ENCODE measurements at places on chromosomes 2 and 18.

DNA sequence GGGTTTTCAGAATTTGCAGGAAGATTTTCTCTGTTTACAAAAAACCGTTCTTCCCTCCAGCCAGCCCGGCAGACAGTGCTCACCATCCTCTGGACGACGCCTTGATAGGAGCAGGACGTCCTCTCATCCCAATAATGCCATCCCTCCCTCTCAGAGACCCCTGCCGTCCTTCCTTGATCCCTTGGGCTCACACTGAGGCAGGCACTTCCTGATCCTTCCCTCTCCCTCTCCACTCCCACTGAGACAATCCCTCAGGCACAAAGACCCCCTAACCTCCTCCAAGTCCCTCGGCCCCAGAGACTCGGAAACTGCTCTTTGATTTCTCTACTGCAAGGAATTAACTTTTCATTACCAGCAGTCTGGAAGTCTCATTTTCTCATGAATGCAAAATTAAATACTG, 42.5 kb downstream of the PAX3 start:
- DNase-seq: no peak

- no peak for DNase-seq
These were observed 40.3 kb downstream of the GLI2 start for GRCh38 chr2:120775801-120776589.

GRCh38 chr2:135829378-135830135, 7.4 kb downstream of the LCT start:
- no peak for DNase-seq

GRCh38 chr2:45649858-45650811, 1.3 kb upstream of the PRKCE start:
- peak; percentile 46 for DNase-seq

- no peak for DNase-seq
These were observed 11.9 kb upstream of the BCL2L11 start for GRCh38 chr2:111108745-111109271.

DNA sequence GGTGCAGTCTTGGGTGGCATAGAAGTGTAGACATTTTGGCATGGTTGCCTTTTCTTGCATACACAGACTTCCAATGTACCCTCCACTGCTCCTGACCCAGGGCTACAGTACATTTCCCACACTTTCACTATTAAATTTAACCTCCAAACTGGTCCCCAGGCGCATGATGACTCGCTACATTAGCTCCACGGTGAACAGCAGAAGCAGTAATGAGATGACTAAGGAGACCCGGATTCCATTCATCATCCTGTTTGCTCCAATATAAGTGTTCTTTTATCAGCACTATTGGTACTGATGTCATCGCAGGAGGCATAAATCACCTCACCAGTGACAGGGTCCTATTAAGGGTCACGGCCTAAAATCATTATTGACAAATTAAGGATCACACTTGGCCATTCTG, 316.5 kb downstream of the EN1 start:
- no peak for DNase-seq

DNA sequence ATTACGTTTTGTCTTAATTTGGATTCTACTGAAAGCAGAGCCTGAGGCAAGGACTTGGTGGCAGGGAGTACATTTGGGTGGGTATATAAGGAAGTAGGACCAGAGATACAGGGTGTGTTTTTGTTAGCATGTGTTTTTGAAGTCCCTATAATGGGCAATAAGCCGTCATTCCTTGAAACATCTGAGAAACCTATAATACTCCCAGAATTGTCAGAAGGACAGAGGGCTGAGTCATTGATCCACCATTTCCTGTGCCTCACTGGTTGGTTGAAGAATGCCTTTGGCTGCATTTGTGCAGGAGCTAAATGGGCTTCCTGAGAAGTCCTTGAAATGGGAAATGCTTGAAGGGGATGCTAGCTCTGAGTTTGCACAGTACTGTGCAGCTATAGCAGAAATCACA, 281.8 kb upstream of the ZEB2 start:
- DNase-seq: no peak

DNA sequence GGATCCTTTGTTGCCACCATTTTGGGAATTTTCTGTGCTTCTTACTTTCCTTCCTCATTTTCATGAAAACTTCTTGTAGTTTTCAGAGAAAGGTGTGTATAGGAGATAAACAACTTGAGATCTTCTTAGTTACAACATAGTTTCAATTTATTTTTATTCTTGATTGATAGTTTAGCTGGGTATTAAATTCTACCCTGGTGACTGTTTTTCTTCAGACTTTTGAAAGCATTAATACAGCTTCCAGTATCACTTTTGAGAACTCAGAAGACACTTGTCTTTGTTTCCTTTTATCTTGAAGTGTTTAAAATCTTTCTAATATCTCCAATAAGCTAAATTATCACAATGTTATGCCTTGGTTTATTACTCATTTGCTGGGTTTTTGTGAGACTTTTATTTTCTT, 167.5 kb upstream of the DPP10 start:
- DNase-seq: no peak

DNA sequence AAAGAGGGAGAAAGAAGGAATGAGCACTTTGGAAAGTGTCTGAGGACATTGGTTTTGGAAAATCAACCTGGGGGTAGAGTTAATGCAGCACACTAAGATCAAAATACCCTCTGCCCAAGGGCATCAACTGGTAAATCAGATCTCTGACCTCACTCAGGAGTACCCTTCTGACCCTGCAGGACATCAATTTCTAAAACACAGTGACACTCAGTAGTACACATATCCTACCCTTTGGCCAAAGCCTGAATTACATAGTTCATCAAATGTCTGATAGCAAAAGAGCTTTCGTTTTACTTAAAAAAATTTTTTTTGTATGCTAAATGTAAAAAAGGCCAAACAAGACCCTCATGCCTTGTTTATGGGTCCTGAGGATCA, 118.4 kb upstream of the CTNNA2 start:
- no peak for DNase-seq

GRCh38 chr2:75790121-75790813, 79.6 kb upstream of the GCFC2 start:
- DNase-seq: no peak

DNA sequence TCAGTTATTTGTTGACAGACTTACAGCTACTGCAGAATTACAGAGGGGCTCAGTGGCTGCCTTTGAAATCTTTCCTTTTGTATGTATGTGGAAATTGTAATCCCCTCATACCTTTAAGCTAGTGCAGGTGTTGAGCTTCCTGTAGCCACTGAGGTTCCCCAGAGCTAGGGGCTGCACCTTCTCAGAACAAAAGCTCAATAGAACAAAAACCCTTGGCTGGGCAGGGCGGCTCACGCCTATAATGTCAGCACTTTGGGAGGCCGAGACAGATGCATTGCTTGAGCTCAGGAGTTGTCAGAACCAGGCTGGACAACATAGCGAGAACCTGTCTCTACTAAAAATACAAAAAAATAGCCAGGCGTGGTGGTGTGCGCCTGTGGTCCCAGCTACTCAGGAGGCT, 41.3 kb upstream of the CHMP1B start:
- no peak for DNase-seq

- no peak for DNase-seq
These were observed 73.2 kb downstream of the MAP4K4 start for GRCh38 chr2:101770726-101771125.

DNA sequence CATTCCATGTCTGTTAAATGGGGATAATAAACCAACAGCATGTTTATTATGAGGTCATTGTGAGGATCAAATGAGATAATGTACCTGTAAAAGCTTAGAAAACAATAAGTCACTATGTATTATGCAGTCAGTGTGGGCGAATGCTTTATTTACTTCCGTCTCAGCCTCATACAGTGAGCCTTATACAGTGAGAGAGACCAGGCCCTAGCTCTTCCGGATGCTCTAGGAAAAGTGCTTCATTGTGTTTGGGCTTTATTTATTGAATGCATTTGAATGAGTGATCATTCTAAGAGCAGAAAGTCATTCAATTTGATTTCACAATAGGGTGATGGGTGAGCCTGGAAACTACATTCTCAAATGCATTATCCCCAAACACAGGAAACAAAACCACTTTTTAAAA, 603.9 kb upstream of the FANCL start:
- no peak for DNase-seq

DNA sequence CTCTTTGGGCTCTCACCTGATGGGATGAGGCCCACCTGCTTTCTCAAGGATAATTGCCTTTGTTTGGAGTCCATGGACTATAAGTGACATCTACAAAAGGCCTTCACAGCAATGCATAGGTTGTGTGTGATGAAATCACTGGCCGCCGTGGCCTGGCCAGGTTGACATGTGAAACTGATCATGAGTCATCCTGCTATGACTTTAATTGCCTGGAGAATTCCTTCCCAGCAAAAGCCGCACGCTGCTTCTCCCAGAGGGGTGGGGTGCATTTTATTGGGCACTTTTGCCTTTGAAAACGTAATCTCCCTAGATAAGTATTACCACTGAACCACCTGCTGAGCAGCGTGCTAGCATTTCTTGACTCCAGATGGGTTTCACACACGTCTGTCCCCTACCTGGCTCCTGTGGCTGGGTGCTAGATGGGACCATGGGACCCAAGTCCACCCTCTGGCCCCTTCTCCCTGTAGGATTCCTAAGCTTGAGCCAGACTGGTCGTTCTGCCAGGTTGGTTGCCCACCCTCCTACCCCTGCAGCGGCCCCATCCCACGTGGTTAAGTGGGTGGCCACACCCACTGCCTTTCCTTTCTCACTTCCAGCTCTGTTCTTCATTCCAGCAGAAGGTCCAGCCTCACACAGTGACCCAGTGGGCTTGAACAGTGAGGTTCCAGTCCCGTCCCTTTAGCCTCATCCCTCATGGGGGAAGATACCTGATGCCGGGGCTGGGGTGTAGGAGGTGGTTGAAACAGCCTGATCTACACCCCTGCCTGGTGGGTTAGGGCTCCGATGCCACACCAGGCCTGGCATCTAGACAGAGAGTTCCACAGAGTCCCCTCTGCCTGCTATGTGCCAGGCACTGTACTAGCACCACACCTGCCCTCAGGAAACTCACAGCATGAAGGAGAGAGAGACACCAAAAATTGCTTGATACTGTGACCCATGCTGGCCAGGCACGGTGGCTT, 89.6 kb downstream of the GBX2 start:
- no peak for DNase-seq

GRCh38 chr2:66852953-66853352, 418.0 kb downstream of the MEIS1 start:
- no peak for DNase-seq

- no peak for DNase-seq
These were observed 6.5 kb downstream of the SPR start for GRCh38 chr2:72893594-72894319.

DNA sequence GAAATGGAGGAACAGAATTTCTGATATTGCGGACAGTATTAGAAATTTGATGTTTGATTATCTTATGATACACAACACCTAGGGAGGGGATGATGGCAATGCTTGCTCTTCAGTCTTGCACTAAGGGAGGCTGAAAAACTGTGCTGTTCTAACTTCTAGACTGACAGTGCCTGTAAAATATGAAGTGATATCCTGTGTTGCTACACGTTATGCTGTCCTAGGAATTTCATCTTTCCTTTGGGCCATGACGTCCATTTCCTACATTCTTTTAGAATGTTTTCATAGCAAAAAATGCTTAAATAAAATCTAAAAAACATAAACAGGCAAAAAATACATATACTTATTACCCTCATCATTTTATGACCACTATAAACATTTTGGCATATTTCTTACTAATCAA, 55.3 kb downstream of the OSBPL1A start:
- DNase-seq: no peak

- DNase-seq: no peak
These were observed 71.3 kb upstream of the TEX51 start for GRCh38 chr2:126827371-126827770.

GRCh38 chr2:125224830-125225229, 1199.7 kb downstream of the CNTNAP5 start:
- DNase-seq: no peak

- no peak for DNase-seq
These were observed 595 bp downstream of the PARD6G start for GRCh38 chr18:80246445-80247392.

DNA sequence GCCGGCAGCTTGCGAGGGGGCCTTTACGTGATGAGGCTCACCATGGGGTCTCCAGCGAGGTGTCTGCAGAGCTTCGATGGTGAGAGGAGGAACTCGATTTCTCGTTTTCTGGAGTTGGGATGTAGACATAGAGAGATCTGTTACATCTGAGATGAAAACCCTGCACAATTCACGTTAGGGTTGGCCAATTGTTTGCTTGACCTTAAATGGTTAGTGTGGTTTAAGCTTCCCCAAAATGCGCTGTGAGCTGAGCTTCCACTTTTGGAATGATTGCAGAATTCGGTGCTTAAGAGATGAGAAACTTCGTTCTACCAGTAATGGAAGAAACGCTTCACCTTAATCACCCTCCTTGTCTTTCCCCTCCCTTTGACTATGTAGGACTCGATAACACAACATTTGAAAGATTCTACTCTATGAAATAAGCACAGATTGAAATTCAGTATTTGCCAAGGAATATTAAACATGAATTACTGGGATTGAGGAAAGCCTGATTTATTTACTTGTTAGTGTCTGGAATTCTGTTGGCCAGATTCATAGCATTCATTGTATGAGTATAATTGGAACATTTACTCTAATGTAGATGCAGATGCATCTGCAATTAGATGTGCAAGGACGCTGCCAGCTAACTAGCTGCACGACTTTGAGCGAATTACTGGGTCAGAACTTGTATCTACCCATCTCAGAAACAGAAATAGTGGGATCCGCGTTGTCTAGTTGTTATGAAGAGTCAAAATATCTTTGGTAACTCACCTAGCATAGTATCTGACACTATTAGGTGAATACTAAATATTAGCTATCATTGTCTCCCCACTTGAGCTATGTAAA, 1.6 kb upstream of the KLF7 start:
- no peak for DNase-seq

DNA sequence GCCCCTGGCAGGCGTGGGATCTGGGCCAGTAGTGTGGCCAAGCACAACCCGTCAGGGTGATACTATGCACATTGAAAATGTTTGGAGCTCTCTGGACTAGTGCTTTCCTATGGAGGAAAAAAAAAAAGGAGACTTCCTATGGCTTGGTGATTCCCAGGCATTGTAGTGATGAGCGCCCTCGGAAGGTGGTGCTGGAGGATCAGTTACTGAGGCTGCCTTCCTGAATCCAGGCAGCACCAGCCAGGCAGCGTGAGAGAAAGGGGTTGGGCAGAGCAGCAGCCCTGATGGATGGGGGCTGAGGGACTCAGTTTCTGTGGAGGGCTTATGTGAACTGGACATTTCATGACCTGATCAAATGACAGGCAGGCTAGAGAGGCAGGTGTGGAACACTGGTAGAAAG, 70.9 kb downstream of the CHRNA1 start:
- no peak for DNase-seq

- no peak for DNase-seq
These were observed 527.0 kb downstream of the TNS1 start for GRCh38 chr2:217475791-217476190.

All from stimulated activated naive CD4-positive, alpha-beta T cell treated with Interleukin-2 at 50 U/mL for 16 hours (primary cell).